ENCODE measurements at places on chromosomes 12 and 14. TPM values are rescaled to one million over a fixed set of nuclear protein-coding genes. Genes with fewer than 3 reads are reported as not detected.

C14orf93 gene
- total RNA-seq, result 12.3 TPM

KIF5A gene
- 2.2 TPM for total RNA-seq

CCDC177 gene
- 0.72 TPM for total RNA-seq

LRFN5 gene
- total RNA-seq, result 7.9 TPM

GALNT16 gene
- 0.96 TPM for total RNA-seq

ARHGAP9 gene
- 6.7 TPM for total RNA-seq

PZP gene
- 2.6 TPM for total RNA-seq

CPNE6 gene
- 2.4 TPM for total RNA-seq

USP44 gene
- 3.9 TPM for total RNA-seq

TMEM132C gene
- 4.1 TPM for total RNA-seq

DEPDC4 gene
- not detected for total RNA-seq

MOK gene
- total RNA-seq, result 13.0 TPM

NANOG gene
- total RNA-seq, result 0.24 TPM

METAP2 gene
- total RNA-seq, result 61.4 TPM

CACNA1C gene
- 116 TPM for total RNA-seq

PLEKHD1 gene
- 3.1 TPM for total RNA-seq

TSPAN19 gene
- 3.4 TPM for total RNA-seq

RNU7-1 gene
- total RNA-seq, result not detected

KERA gene
- 3.1 TPM for total RNA-seq

GDF3 gene
- total RNA-seq, result 2.9 TPM

APPL2 gene
- total RNA-seq, result 42.6 TPM

MANSC4 gene
- 3.9 TPM for total RNA-seq

RNASE7 gene
- 4.1 TPM for total RNA-seq

SERPINA10 gene
- 1.2 TPM for total RNA-seq

EXOC3L4 gene
- 0.72 TPM for total RNA-seq

AREL1 gene
- total RNA-seq, result 13.2 TPM

IFNG gene
- 4.3 TPM for total RNA-seq

ENDOU gene
- 2.9 TPM for total RNA-seq

FGF23 gene
- 4.3 TPM for total RNA-seq
